ENCODE measurements at places on chromosomes 2 and 18. TPM values are rescaled to one million over a fixed set of nuclear protein-coding genes. Genes with fewer than 3 reads are reported as not detected.

DNA sequence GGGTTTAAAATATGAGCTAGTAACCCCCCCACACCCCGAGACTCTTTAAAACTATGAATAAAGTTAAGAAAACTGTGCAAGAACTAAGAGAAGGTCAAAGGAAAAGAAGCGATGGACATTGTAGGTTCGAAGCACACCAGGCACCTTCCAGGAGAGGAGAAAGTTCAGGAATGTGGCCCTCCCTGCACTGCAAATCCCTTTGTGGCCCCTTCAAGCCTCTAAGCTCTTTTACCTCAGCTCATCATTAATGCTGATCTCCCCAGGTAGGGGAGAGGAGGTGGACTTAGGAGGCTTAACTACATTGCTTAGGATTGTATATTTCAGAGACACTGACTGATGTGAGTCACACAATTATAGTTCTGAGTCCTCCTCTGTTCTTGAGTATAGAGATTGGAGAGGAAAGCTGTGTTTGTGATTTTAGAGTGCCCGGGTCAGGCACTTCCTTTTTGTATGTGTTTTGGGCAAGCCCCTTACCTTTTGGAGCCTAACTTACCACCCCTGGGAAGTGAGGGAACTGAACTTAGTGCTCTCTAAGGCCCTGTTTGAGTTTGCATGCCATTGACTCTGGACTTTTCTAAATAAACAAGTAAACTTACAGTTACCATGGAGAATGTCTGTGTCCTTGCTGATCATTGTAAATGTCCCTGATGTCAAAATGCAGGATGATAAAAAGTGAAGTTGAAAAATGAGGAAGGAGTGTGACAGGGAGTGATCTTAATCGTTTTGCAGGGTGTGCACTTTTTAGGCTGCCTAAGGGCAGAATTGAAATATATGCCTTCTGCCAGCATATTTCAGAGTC is 140.8 kb upstream of the ZEB2 start:
- peaks cover 40% of the 10 kb centered on the region for H3K4me1 ChIP-seq
- peak overlapping the region; percentile 24 for H3K4me3 ChIP-seq
- no peaks in the 10 kb centered on the region for H3K36me3 ChIP-seq
- H3K27me3 ChIP-seq = peaks cover 3% of the 10 kb centered on the region
- H3K27ac ChIP-seq = peak overlapping the region; percentile 92

DNA sequence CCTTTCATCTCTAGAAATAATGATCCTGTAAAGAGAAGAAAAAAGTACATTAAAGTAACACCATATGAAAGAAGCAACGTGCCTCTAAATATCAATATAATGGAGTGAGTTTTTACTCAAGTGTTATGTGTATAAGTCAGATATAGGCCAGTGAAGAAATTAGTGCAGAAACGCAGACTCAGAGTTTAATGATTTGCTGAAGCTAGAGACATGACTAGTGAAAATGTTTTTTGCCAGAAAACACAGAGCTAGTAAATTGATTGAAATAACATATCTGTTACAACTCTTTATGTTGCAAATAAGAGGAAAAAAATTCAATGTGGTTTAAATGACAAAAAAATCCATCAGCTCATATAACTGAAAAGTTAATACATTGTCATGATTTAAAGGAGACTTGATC is 217.2 kb upstream of the NXPH2 start:
- H3K4me3 ChIP-seq = no peak overlapping the region
- no peaks in the 10 kb centered on the region for H3K4me1 ChIP-seq
- H3K27ac ChIP-seq = no peak overlapping the region
- no peaks in the 10 kb centered on the region for H3K27me3 ChIP-seq

Gene TWIST2
- 0.61 TPM for polyA plus RNA-seq

- peaks cover 18% of the 10 kb centered on the region for H3K36me3 ChIP-seq
- H3K27ac ChIP-seq = peak overlapping the region; percentile 26
- DNase-seq = no peak
- peaks cover 4% of the 10 kb centered on the region for H3K4me1 ChIP-seq
- no peaks in the 10 kb centered on the region for H3K27me3 ChIP-seq
- H3K4me3 ChIP-seq = no peak overlapping the region
Observed at GRCh38 chr18:70149616-70150301, 55.7 kb downstream of the RTTN start.

Gene PRADC1
- 70.2 TPM for polyA plus RNA-seq

GRCh38 chr18:7363338-7363737 is 132.4 kb downstream of the LRRC30 start:
- no peak overlapping the region for H3K4me3 ChIP-seq
- H3K36me3 ChIP-seq = no peaks in the 10 kb centered on the region
- H3K4me1 ChIP-seq = no peaks in the 10 kb centered on the region
- H3K27me3 ChIP-seq = peaks cover 4% of the 10 kb centered on the region
- DNase-seq = no peak
- no peak overlapping the region for H3K27ac ChIP-seq

Gene VWA3B
- not detected for polyA plus RNA-seq

GRCh38 chr18:63888470-63889190 is 1.1 kb downstream of the SERPINB2 start:
- H3K27me3 ChIP-seq = peaks cover 2% of the 10 kb centered on the region
- H3K36me3 ChIP-seq = no peaks in the 10 kb centered on the region
- H3K27ac ChIP-seq = no peak overlapping the region

Gene CHRNG
- not detected for polyA plus RNA-seq

GRCh38 chr2:70509565-70509964 is 44.1 kb downstream of the TGFA start:
- no peak overlapping the region for H3K4me3 ChIP-seq
- no peak overlapping the region for H3K27ac ChIP-seq
- H3K4me1 ChIP-seq = peaks cover 43% of the 10 kb centered on the region
- peaks cover 3% of the 10 kb centered on the region for H3K27me3 ChIP-seq
- DNase-seq = no peak

Gene OTOS
- not detected for polyA plus RNA-seq

DNA sequence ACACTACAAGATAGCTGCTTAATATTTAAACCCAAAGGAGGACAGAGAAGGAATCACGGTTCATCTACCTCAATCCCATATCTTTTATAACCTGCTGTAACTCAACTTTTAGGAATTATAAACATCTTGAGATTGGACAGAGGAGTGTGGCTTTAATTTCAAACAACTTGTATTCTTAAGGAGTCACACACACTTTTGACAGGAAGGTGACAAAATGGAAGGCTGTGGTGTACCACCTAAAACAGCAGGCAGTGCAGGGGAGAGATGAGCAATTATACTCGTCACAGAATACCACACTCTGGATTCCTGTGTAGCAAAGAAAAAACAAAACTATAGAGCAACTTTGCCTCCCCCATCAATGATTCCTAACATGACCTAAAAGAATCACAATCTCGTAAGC is 194.8 kb downstream of the ZEB2 start:
- peaks cover 61% of the 10 kb centered on the region for H3K4me1 ChIP-seq
- DNase-seq = peak; percentile 75
- peaks cover 8% of the 10 kb centered on the region for H3K36me3 ChIP-seq
- H3K27ac ChIP-seq = peak overlapping the region; percentile 93

Gene LYPD6B
- not detected for polyA plus RNA-seq

GRCh38 chr2:195049372-195050031 is 607.5 kb upstream of the SLC39A10 start:
- no peak for DNase-seq
- no peaks in the 10 kb centered on the region for H3K4me1 ChIP-seq
- H3K36me3 ChIP-seq = no peaks in the 10 kb centered on the region
- no peaks in the 10 kb centered on the region for H3K27me3 ChIP-seq

Gene FSIP2
- polyA plus RNA-seq = not detected

- no peak for DNase-seq
- no peak overlapping the region for H3K4me3 ChIP-seq
- H3K4me1 ChIP-seq = no peaks in the 10 kb centered on the region
- H3K27ac ChIP-seq = no peak overlapping the region
Observed at GRCh38 chr2:228509021-228509420, 327.5 kb upstream of the SPHKAP start.

- no peak overlapping the region for H3K4me3 ChIP-seq
- H3K27ac ChIP-seq = no peak overlapping the region
- no peaks in the 10 kb centered on the region for H3K4me1 ChIP-seq
- peaks cover 2% of the 10 kb centered on the region for H3K27me3 ChIP-seq
- no peaks in the 10 kb centered on the region for H3K36me3 ChIP-seq
- no peak for DNase-seq
Observed at GRCh38 chr2:182248362-182248761, 178.5 kb downstream of the PDE1A start.

DNA sequence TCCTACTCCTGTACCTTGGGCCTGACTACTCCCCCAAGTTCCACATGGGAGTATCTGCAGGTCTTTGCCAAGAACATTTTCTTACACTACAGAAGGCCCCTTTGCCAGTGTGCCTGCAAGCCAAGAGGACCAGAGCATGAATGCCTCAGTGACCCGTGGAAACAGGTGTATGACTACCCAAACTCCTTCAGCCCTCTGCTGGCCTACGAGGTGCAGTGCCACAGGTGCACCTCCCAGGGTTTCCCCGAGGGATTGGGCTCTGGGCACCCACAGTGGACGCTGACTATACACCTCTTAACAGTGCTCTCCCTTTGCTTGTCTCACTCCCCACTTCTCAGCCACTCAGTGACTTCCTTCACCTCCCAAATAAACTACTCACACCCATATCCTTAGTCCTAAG is 91.4 kb downstream of the COL6A3 start:
- no peaks in the 10 kb centered on the region for H3K36me3 ChIP-seq
- H3K27me3 ChIP-seq = peaks cover 4% of the 10 kb centered on the region
- H3K4me1 ChIP-seq = no peaks in the 10 kb centered on the region
- H3K4me3 ChIP-seq = no peak overlapping the region

DNA sequence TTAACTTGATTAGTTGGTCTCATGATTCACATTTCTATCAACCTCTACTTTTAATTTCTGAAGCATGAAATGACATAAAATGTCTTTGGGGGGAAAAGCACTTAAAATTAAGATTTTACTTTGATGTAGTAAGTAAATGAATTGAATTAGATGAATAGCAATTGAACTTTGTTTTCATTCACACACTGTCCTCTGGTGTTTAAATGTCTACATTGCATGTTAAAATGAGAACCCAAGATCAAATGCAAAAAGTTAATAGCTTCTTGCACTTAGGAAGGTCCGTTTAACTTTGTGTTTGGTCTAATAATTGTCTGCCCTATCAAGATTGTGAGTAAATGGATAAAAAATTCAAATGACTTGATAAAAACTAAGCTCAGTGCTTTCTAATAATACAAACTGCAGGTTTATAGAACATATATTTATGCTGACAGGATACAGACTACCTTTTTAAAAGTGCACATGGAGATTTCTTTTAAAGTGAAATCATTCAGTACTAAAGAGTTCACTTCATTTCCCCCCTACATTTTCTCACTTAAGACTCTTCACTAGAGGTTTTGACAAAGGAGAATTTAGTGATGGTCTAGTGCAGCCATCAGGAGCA is 156.2 kb upstream of the NABP1 start:
- H3K27ac ChIP-seq = no peak overlapping the region
- no peaks in the 10 kb centered on the region for H3K36me3 ChIP-seq
- H3K4me1 ChIP-seq = no peaks in the 10 kb centered on the region
- H3K27me3 ChIP-seq = no peaks in the 10 kb centered on the region
- no peak overlapping the region for H3K4me3 ChIP-seq

GRCh38 chr2:127115471-127116199 is 8.7 kb upstream of the BIN1 start:
- peaks cover 5% of the 10 kb centered on the region for H3K27me3 ChIP-seq
- no peak for DNase-seq
- H3K36me3 ChIP-seq = no peaks in the 10 kb centered on the region
- H3K4me3 ChIP-seq = no peak overlapping the region
- H3K4me1 ChIP-seq = no peaks in the 10 kb centered on the region

DNA sequence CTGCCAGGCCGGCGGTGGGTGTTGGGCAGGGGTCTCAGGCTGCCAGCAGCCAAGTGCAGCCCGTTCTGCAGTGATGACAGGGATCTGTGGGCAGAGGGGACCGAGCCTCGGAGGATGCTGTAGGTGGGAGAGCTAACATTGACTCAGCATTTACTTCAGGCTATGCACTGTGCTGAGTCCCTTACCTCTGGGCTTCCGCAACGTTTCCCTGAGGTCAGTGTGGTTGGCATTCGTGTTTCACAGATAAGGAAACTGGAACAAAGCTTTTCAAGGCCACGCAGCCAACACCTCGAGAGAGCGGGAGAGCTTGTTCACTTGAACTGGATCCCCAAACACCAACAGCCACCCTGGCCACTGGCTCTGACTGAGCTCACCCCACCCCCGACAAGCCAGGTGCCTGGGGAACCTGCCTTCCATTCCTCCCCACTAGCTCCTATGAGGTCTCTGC is 839 bp upstream of the GPR148 start:
- peaks cover 33% of the 10 kb centered on the region for H3K4me1 ChIP-seq
- peak overlapping the region; percentile 97 for H3K27ac ChIP-seq
- H3K4me3 ChIP-seq = peak overlapping the region; percentile 80
- DNase-seq = peak; percentile 83

DNA sequence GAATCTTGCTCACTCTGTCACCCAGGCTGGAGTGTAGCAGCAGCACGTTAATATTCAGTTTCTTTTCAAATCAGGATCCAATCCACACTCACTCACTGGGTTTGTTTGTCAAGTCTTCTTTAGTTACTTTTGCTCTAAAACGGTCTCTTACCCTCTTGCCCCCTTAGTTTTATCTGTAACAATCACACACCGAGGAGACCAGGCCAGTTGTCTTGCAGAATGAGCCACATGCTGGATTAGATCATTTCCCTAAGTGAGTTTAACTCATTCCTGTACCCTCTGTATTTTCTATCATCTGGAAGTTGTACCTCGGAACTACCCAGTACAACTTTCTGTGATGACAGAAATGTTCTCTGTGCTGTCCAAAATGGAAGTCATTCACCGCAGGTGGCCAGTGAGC is 20.7 kb upstream of the TOGARAM2 start:
- no peaks in the 10 kb centered on the region for H3K36me3 ChIP-seq
- no peak overlapping the region for H3K4me3 ChIP-seq
- H3K27me3 ChIP-seq = peaks cover 4% of the 10 kb centered on the region
- DNase-seq = no peak
- H3K27ac ChIP-seq = no peak overlapping the region

- no peak overlapping the region for H3K27ac ChIP-seq
- peaks cover 10% of the 10 kb centered on the region for H3K4me1 ChIP-seq
- peaks cover 10% of the 10 kb centered on the region for H3K36me3 ChIP-seq
- peaks cover 8% of the 10 kb centered on the region for H3K27me3 ChIP-seq
Observed at GRCh38 chr18:23276451-23276850, 141.2 kb downstream of the CABLES1 start.

Gene NPAS2
- not detected for polyA plus RNA-seq

DNA sequence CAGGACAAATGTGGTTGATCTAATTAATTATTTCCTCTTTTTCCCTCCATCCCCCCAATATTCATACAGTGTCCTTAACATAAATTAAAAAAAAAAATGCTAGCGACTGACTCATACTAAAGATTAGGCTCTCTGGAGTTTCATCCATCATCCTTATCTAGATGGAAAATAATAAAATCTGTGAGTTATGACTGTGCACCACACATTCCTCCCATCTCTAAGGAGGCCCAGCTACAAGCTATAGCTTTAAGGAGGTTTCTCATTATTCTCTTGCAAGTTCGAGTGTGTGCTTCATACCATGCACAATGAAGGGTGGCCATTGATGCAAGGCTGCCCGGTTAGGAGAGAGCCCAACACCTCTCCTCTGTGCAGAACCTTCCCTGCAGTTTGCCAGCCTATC is 77.3 kb downstream of the XDH start:
- no peak overlapping the region for H3K27ac ChIP-seq
- H3K36me3 ChIP-seq = no peaks in the 10 kb centered on the region
- H3K4me3 ChIP-seq = no peak overlapping the region
- no peak for DNase-seq

- no peak overlapping the region for H3K27ac ChIP-seq
- H3K27me3 ChIP-seq = no peaks in the 10 kb centered on the region
- H3K4me3 ChIP-seq = no peak overlapping the region
- DNase-seq = no peak
- H3K4me1 ChIP-seq = peaks cover 6% of the 10 kb centered on the region
- H3K36me3 ChIP-seq = peaks cover 3% of the 10 kb centered on the region
Observed at GRCh38 chr2:147632198-147632597, 212.6 kb upstream of the ACVR2A start.

Data from immature natural killer cell (primary cell).